ENCODE measurements at places on chromosomes 5 and 9.

DNA sequence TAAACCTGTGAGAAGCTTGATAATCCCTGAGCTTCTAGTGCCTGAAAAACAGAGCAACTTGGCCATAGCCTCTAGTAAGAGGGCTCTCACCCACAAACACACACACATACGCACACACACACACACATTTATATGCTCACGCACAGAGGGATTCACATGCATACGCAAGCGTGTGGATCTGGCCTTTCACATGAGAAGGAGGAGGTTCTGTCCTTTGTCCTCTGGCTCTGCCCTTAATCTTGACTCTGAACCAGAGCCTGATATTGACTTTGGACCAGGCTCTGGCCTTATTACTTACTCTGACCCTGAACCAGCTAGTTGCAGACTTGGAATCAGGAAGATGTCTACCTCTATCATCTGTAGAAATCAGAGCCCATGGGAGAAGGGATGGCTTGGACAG lies 10.0 kb upstream of the P4HA2 start:
- DNase-seq = no peak

DNA sequence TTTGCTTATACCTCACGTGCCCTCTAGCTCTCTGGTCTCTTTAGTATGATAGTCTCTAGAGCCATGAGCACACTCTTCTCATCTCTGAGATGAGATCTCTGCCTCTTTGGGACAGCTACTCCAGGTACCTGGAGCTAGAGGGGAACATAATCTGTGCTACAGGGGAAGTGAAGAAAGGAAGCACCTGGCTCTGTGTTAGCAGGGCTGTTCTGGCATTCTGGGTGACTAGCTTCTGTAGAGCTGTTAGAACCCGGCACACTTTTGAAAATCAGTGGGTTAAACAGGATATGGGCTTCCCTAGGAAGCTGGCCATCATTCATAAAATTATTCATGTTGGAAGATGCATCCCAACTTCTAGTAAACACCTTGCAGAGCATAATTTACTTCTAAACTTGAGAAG lies 224.8 kb downstream of the MCTP1 start:
- DNase-seq = no peak

GRCh38 chr5:178380086-178380485 lies 147.5 kb upstream of the PHYKPL start:
- no peak for DNase-seq

- no peak for DNase-seq
Observed at GRCh38 chr5:159456722-159457465, 126.6 kb upstream of the IL12B start.

- DNase-seq = no peak
Observed at GRCh38 chr5:41574391-41574790, 64.0 kb upstream of the PLCXD3 start.

- no peak for DNase-seq
Observed at GRCh38 chr5:123582550-123583285, 70.7 kb downstream of the CSNK1G3 start.

DNA sequence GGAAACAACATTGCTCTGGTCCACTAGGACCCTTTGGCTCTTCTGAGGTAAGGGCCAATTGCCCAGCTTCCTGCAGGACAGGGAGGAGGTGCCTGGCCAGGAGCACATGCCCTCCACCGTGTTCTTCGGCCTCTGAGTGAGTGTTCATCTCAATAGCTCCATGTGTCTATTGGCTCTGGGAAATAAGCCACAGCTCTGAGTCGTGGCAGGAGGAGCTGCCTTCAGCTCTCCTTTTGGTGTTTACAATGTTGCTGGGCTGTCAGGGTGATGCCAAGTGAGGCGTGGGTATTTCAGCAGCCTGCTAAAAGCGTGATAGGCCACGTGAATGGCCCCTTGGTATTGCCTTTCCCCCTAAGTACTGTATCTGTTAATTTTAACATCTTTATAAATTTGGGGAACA lies 26.6 kb downstream of the GADD45G start:
- no peak for DNase-seq

GRCh38 chr5:115601701-115602590 lies at the start of gene TICAM2:
TSS of gene TICAM2 (minus strand) at chr5:115602479. CDS start at chr5:115581256, 21,223 bp downstream.
- DNase-seq = no peak

- no peak for DNase-seq
Observed at GRCh38 chr5:96968074-96968473, 32.2 kb downstream of the LNPEP start.
